CD4-positive, alpha-beta T cell (primary cell): ENCODE measurements at places on chromosomes 3 and 15. TPM values are rescaled to one million over a fixed set of nuclear protein-coding genes. Genes with fewer than 3 reads are reported as not detected.

TGM4 gene
- not detected for total RNA-seq

FOXL2NB gene
- total RNA-seq: not detected

RAB5A gene
- 125 TPM for total RNA-seq

UBE2E2 gene
- 14.1 TPM for total RNA-seq

TMEM207 gene
- total RNA-seq: not detected

CPNE9 gene
- 0.33 TPM for total RNA-seq

MEF2A gene
- total RNA-seq: 23.2 TPM

ILDR1 gene
- total RNA-seq: not detected

GAP43 gene
- not detected for total RNA-seq

ACVR2B gene
- 3.6 TPM for total RNA-seq

CLDN1 gene
- 0.95 TPM for total RNA-seq

FANCD2OS gene
- total RNA-seq: not detected

CELF6 gene
- total RNA-seq: 2.4 TPM

SSR3 gene
- 78.8 TPM for total RNA-seq

LDHAL6B gene
- not detected for total RNA-seq

CCDC191 gene
- total RNA-seq: 3.7 TPM

ABI3BP gene
- not detected for total RNA-seq

SOX14 gene
- not detected for total RNA-seq

ASB7 gene
- total RNA-seq: 16.7 TPM

RBMS3 gene
- total RNA-seq: 1.7 TPM

HACD3 gene
- total RNA-seq: 13.9 TPM

HRG gene
- not detected for total RNA-seq

PLS1 gene
- 0.63 TPM for total RNA-seq

AGBL1 gene
- not detected for total RNA-seq

PLA2G4E gene
- total RNA-seq: not detected

COMMD4 gene
- total RNA-seq: 12.1 TPM

CPEB1 gene
- 0.61 TPM for total RNA-seq

MEGF11 gene
- total RNA-seq: not detected

TPM1 gene
- total RNA-seq: 7.9 TPM

HMG20A gene
- total RNA-seq: 16.2 TPM
